Activated CD4-positive, alpha-beta T cell treated with anti-CD3 and anti-CD28 coated beads, Interleukin-2, amount 50 U/mL, for 4 hours (primary cell): ENCODE measurements at places on chromosomes 13 and 19.
A peak's percentile ranks its signal among the peaks of the same experiment; 100 is the strongest.

- no peak for DNase-seq
Measured at GRCh38 chr19:15296353-15296752, 36.0 kb downstream of the BRD4 start.

GRCh38 chr13:38135592-38135991 lies 214.1 kb upstream of the UFM1 start:
- DNase-seq = no peak

GRCh38 chr19:39823686-39824085 lies 10.3 kb downstream of the DYRK1B start:
- no peak for DNase-seq

- no peak for DNase-seq
Measured at GRCh38 chr13:47603365-47603764, 397.7 kb downstream of the SUCLA2 start.

DNA sequence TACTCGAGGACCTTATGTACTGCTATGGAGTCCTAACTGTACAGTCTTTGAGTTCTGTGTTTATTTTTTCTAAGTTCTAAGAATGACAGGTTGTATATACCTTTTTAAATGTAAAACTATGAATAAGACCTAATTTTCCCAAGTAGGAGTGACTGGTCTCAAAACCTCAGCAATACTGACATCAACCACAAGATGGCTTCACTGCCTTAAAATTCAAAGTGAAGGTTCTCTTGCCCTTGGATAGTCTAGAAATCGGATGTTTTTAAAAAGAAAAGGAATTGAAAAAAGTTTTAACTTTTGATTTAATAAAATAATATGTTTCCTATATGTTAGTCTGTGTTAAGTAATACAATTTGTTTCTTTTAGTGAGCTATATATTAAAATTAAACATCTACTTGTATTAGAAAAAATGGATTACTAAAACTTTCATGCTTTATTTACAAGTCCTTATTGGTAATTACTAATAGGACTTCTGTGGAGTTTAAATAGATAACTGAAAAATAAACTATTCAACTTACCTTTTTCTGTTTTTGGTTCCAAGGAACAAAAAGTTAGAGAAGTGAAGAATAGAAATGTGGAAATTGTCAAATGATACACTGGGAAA lies 52.0 kb downstream of the TDRD3 start:
- no peak for DNase-seq

- peak; percentile 42 for DNase-seq
Measured at GRCh38 chr19:35268536-35269437, at the start of gene USF2. TSS of gene USF2 (plus strand) at chr19:35268962. CDS start at chr19:35269102, 140 bp downstream.

DNA sequence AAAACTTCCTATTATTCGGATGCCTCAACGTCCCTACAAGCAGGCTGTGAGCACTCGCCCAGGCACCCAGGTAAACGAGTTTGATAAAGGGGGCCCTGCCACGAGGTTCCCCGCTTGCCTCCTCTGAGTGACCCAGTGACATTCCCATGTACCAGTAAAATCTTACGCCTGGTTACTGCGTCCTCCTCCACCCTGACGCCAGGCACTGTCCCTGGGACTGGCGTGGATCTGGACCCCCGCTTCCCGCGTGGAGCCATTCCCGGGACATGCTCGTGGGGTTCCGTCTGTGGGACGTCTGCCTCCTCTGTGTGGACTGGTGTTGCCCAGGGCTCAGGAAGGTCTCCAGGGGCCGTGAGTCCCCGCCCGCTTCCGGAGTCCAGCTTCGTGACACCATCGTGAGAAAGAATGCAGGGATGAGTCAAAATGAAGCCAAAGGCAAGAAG lies 407 bp upstream of the ZNF550 start:
- DNase-seq = no peak

DNA sequence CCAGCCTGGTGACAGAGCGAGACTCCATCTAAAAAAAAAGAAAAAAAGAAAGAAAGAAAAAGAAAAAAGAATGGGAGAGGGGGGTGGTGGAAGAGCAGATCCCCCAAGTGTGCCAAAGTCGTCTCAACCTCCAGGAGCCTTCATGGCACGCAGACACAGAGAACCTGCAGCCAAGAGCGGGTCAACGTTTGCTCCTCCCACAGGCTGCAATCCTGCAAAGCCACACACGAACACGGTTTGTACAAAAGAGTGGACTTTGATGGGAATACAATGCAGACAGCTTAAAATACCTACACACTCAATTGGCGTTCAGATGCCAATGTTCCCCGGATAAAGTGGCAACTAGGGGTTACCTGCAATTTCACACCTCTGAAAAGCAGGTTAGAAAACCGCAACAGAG lies 29.4 kb downstream of the ANKRD10 start:
- DNase-seq = no peak

DNA sequence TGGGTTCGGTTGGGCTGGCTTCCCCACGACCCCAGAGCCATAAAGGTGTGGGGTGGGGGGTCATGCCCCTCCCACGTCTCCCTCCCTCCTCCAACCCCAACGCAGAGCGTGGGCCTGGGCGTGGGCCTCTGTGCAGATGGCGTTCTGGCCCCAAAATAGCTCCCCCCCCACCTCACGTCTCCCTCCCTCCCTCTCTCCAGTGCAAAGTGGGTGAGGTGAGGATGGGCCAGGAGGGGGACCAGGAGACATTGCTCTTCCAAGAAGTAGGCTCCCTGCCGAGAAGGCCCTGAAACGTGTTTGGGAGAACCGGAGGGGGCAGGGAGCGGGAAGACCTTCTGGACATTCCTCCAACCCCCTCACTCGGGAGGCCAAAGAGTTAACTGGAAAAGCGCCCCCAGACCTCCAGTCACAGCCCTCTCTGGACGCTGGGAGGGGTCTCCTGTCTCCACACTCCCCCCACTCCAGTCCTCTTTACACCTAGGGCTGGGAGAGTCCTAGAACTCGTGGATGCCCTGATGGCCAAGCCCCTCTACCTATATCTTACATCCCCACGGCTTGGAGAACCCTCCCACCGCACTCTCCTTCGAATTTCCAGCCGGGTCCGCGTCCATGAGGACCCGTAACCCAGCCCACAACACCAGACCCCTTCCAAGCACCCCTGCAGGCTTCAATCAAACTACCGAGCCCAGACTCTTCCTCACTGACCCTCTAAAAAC lies 855 bp downstream of the UNC13A start:
- no peak for DNase-seq

- DNase-seq = no peak
Measured at GRCh38 chr13:79501538-79502232, 20.7 kb downstream of the NDFIP2 start.

GRCh38 chr13:104422668-104423067 lies 1356.5 kb upstream of the SLC10A2 start:
- DNase-seq = no peak

GRCh38 chr13:70812481-70812880 lies 704.2 kb upstream of the KLHL1 start:
- no peak for DNase-seq

- peak; percentile 54 for DNase-seq
Measured at GRCh38 chr19:2097203-2097885, 629 bp downstream of the IZUMO4 start.

DNA sequence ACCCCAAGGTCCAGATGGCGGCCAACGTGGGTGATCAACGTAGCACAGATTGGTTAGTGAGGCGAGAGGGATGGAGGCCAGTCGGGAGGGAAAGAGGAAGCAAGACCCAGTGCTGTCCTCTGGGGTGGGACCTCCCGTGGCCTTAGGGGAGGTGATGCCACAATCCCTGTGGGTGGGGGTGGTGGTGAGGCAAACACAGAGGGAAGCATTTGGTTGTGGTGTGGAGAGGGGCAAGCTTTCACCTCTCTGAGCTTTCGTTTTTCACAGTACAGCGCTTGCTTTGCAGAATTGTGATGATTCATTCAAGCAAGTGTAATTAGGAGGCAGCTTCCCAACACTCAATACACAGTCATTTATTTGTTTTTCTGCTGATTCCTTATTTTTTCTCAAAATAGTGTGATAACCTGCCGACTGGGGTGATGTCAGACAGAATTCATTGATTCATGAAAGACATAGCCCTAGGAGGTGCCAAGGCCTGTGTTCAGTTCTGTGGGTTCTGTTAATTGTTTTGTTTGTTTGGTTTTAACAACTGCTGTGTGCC lies 2.4 kb downstream of the LENG8 start:
- DNase-seq = no peak

GRCh38 chr19:45146741-45147205 lies 14.0 kb downstream of the NKPD1 start:
- DNase-seq = no peak

DNA sequence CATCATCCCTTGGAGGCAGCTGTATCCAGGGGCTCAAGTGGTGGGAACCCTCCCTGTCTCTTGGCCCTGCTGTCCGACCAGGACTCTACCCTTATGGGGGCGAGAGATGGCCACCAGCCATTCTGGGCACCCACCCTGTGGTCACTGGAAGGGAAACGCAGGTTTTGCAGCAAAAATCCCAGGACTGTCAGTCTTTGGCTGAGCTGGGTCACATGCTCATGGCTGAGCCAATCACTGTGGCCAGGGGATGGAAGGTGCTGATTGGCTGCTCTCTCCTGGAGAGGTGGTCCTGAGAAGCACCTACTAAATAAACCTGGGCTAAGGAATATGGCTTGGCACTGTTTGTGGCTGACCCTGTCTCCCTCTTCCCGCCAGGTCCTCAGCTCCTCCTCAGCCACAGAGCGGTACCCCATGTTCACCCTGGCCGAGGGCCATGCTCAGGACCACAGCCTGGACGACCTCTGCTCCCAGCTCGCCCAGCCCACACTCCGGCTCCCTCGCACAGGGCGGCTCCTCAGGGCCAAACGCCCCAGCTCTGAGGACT lies 8.9 kb downstream of the ATG4D start:
- DNase-seq = no peak

DNA sequence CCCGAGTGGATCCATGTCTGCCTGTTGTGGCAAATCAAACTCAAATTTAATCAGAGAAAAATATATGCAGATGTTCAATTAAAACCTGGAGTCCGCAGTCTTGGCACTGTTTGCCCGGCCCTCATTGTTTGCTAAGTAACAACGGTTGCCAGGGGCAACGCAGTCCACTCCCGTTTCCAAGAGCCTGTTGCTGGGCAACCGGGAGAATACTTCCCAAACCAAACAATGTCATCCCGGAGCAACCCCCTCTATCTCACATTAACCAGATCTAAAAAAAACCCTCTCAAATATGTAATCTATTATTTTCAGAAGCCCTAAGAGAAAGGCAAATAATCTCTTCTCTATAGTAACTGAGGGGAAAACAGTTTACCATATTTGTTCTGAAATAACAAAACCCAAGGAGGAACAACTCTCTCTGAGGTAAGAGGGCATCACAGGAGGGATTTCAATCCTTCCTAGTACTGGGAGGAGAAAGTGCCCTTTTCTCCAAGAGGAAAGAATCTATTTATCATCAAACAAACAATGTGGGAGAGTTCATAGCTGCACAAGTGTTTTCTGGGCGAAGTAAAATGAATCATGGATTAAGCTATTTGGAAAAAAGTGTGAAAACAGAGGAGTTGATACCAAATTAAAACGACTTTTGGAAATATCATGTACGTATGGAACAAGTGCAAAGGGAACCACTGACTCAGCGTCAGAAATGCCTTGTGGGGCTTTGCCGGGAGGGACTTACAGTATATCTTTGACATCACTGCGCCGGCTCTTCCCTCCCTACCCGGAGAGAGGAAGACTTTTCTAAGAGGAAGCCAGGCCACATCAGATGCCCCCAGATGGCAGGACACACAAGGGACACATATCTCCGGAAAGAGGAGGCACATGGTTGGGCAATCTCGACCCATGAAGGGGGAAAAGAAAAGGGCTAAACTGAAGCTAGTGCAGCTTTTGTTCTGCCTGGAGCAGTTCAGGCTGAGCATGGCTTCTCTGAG lies 43.3 kb downstream of the RFX2 start:
- DNase-seq = no peak

- DNase-seq = no peak
Measured at GRCh38 chr13:79445968-79446645, 34.8 kb upstream of the NDFIP2 start.

DNA sequence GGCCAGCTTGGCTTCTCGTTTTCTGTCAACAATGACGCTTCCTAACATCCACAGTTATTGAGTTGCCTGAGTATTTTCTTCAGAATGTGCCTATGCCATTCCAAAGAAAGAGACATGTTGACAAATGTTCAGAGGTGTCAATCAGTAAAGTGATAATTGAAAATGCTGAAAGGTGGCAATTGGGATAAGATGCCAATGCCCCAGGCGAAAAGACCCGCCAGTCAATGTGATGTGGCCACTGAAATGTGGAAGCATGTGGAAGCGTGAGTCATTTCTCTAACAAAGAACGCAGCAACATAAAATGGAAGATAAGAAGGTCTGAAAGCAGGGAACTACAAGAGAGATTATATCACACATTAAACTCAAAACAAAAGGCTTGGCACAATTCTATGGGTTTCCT lies 882.2 kb upstream of the SLC10A2 start:
- no peak for DNase-seq

DNA sequence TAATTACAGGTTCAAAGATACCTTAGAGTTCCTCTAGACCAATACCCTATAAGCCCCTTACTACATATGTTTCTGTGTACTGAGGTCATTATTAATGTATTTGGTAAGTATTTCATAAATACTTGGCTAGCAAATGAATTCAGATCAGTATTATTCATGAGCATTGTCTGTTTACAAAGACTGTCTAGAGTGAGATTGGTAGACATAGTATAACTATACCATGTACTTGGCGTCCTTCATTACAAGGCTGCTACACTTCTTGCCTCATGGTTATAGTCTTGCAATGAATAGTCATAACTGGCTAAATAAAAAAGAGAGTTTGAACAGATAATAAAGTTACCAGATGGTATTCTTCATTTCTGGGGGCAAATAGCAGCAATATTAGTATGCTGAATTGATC lies 12.1 kb downstream of the SETDB2 start:
- no peak for DNase-seq

DNA sequence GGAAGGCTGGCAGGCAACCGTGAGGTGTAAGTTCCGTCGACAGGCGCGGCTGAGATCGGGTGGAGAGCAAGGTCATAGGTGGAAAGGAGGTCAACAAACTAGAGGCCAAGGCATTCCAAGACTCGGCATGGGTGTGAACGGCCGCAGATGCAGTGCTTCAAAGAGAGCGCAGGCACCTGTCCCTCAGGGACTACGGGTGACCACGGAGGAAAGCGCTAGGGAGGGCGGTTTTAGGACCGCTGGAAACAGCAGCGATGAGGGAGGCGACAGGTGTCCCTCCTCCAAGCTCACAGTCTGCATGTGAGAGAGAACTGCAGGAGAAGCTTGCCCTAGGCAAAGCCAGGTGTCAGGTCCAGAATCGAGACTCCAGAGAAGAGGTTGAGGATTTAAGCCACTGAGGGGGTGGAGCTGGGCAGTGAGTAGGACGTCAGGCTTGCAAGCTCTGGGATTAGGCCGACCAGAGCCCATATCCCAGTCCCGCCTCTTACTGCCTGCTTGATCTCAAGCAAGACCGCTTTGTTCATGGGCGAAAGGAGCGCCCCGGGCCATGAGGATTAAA lies 1.6 kb upstream of the MLNR start:
- DNase-seq = no peak

- no peak for DNase-seq
Measured at GRCh38 chr19:33231511-33231910, 5.9 kb upstream of the SLC7A10 start.
